ENCODE measurements at places on chromosomes 4 and X. TPM values are rescaled to one million over a fixed set of nuclear protein-coding genes. Genes with fewer than 3 reads are reported as not detected.

The GNRHR gene
- not detected for total RNA-seq

DNA sequence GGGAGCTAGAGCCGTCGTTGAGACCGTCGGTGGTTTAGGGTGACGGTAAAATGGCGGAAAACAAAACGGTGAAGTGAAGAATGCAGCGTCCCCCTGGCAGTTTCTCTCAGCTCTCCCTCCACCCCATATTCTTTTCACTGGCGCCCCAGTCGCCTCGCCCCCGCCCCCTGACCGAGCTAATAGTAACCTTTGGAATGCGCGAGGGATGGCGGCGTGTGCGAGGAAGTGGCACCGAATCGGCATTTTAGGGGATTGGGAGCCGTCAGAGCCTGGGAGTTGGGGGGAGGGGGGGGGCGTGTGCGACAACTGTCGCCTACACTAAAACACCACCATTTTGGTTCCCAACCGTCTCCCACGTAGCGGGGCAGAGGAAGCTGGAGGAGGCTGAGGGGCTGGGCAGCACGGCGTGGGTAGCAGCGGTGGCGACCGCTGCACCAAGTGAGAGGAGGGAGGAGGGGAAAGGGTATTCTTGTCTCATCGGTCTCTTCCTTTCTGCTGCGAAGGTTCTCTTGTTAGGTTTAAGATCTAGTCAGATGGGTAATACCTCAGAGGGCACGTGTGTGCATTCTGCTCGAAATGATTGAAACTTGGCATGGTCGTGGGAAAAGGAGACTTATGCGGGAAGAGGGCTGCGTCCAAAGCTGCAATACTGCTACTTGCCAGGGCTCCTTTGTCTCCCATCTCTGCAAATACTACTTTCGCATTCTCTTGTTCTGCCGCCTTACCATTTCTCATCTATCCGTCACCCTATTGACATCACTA lies 840 bp downstream of the ZNF711 start:
- no peak for DNase-seq

DNA sequence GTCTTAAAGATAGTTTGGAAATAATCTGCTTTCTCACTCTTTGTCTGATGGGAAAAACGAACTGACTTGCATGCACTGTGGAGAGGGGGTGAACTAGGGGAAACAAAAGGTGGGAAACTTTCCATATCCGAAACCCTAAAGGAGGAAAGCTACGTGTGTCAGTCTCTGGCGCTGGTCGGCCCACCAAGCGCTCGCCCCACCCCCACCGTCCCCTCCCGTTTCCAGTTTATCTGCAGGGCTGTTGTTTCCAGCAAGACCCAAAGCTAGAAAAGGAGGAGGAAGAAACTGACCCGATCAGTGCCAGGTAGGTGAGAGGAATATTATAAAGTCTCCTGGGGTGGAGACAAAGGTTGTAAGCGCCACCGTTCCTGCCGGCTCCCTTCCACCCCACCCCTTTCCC lies 552 bp downstream of the TCEAL9 start:
- DNase-seq, result no peak

- DNase-seq, result no peak
These were observed 66.7 kb upstream of the PNPLA4 start for GRCh38 chrX:7993873-7994272.

DNA sequence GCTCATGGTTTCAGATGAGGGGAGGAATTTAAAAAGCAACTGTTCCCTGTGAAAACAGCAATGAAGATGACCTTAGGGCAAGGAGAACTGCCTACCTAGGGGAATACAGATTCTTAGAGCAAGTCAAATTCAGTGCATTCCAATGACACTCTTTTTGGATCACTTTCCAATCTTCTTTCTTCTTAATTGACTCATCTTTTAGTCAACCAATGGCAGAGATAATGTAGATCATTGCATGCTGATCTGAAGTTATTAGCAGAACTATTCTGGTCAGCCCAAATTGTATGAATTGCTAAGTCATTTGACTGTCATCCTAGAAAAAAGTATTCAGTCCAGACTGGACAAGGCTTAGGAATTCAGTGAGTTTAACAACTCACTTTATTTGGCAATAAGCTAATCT lies 12.6 kb upstream of the NR3C2 start:
- DNase-seq, result no peak

- no peak for DNase-seq
These were observed 31.0 kb downstream of the UNC5C start for GRCh38 chr4:95517576-95518345.
